Stimulated activated naive CD4-positive, alpha-beta T cell treated with Interleukin-2 at 50 U/mL for 16 hours (primary cell): ENCODE measurements at places on chromosomes 1 and 21.
A peak's percentile ranks its signal among the peaks of the same experiment; 100 is the strongest.

DNA sequence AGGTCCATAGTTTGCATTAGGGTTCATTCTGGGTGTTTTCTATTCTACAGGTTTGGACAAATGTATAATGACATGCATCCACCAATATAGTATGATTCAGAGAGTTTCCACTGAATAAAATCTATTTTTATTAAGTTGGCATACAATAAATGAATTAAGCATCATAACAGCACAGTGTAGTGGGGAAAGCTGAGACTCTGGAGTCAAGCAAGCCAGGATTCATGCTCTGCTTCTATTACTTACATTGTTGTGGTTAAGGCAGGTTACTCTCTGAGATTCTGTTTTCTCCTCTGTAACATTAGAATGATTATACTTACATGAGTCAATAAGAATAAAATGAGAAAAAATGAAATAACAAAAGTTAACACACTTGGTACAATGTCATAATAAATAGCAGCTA lies 131.3 kb downstream of the SLC30A10 start:
- no peak for DNase-seq

DNA sequence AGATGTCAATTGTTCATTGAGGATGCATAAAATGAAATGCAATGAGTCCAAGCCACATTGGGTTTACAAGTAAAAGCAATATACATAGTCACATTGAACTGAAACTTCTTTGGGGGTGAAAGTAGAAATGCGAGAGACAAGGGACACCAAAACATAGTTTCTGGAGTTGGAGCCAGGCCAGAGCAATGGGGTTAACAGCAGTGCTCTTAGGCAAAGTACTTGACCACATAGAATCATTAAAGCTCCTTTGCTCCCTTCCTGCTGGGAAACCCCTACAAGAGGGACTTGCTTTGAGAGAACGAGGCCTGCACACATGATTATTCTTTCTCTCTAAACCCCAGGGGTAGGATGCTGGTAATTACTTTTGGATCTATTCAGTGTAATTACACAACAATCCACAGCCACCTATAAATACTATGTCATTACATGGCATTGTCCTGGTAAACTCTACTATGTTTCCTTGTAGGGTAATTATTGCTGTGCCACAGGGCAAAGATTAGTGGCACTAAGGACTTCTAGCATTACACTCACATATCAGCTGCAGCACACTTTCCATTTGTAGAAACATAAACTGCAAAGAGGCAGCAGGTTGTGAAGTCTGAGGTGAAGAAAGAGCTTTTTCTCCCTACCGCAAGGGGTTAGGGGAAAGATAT lies 421.6 kb upstream of the PBX1 start:
- DNase-seq = no peak

DNA sequence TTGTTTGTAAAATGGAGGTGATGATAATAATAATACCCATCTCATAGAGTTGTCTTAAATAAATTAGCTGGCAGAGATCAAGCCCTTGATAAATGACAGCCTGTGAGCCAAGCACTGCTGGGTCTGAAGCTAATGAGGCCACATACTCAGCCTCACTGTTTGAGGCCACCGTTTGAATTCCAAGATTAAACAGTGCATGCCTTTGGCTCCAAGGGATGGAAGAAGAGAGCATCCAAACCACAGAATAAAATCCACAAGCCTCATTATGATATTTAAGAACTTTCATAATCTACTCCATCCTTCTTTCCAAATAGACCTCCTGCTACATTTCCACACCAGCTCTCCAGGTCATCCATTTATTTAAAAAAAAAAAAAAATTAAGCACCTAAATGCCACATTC lies 29.0 kb downstream of the TGFBR3 start:
- no peak for DNase-seq

DNA sequence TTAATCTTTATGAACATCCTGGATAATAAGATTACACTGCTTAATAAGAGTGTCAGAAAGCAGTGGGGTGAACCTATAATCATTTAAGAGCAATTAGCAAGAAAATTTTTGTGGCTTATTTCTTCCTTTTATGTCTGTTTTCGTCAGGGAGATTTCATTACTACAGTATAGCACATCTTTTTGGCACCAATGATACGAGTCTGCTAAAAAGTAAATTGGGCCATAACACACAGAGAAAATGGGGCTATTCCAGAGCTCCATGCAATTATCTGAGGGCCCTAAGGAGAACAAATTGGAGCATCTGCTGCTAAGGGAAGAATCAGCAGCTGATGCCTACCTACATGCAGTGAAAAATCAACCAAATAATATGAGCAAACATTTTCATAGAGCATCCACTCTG lies 330.3 kb upstream of the NCAM2 start:
- DNase-seq = no peak

- no peak for DNase-seq
Measured at GRCh38 chr1:2483026-2483425, 6.9 kb downstream of the PLCH2 start.

GRCh38 chr1:222062640-222063039 lies 320.8 kb upstream of the DUSP10 start:
- no peak for DNase-seq

GRCh38 chr1:70627910-70628309 lies 216.8 kb downstream of the CTH start:
- DNase-seq = no peak

DNA sequence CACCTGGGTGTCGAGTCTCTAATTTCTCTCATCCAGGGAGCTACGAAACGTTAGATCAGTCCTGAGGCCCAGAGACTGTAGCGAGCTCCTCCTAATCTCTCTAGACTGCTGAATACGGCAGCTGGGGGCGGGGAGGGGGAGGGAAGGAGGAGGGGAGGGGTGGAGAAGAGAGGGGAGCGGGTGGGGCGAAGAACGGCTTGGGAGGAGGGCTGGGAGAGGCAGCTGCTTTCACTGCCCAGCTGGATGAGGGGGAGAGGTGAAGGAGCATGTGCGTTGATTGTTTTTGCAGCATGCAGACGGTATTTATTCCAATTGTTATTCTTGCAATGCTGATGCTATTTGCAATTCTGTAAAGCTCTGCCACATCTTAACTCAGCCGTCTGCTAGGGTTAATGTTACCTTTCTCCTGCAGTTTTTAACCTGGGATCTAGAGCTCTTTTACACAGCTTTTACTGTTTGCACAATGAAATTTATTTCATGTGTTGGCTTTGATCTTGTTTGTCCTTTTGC lies 790 bp downstream of the DNAJC6 start:
- no peak for DNase-seq

DNA sequence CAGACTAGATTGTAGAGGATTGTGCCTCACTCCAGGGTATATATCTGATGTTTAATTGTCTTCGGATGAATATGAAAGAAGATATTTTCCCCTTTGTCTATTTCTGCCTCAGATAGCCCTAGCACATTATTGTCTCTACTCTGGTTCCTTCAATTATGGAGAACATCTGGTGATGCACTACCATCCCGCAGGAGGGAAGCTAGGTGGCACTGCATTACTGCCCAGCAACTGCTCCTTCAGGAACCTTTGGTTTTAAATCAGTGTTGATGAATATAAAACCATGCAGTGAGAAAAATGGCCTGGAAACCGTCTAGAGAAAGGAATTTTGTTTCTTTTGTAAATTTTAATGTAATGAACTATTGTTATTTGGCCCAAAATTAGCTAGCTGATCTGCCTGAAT lies 68.5 kb downstream of the GPR88 start:
- DNase-seq = no peak

DNA sequence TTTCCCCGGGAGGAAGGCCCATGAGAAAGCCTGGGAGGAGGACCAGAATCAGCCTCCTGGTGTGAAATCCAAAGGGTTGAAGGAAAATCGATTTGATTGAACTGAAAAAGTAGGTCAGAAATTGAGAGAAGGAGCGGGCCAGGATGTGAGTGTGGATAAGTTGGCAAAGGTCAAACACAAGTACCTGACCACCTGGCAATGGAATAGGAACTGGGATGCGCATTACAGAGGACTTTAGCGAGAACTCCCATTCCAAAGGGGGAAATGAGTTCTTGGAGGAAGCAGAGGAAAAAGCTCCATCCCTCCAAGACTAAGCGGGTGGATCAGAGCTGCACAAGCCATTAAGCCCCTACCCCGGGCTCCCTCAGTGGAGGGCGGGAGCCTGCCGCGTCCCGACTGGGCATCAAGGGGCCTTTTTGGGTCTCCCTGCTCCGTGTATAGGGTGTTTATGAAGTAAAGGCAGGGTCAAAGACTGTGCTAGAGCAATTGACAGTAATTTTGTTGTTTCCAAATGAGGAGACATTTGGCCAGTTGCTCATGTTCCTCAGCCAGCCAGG lies 56.4 kb downstream of the TGFB2 start:
- DNase-seq = no peak

DNA sequence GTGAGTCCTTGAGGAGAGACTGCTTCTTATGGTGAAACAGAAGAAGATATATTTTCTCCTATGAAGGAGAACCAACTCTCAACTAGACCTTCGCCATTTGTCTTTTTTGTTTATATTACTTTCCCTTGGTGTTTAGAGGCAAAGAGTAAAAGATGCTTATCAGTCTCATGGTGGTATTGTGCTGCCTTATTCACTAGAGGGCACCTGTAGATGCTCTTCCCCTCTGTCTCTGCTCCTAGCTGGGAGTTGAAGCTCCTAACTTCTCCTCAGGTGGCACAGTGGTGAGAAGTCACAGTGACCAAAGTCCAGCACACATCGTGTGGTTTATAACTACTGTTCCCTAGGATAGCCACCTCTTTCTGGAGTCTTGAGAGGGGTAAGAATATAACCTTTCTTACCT lies 1359.6 kb downstream of the PLA2G4A start:
- DNase-seq = no peak

DNA sequence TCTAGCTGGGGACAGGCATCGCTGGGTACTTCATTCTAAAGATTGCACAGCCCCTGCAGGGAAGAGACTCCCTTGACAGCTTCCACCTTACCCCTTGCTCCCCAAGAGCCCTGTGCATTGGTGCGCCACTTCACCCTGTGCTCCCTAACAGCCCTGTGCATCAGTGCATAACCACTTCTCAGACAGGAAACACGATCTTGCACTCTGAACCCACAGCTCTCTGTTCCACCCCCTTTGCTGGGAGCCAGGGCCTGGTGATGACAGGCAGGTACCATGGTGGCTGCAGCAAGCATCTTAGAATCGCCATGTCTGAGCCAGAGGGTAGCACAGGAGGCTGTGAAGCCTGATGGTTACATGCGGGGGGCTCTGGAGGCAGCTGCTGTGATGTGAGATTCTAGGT lies 5.0 kb downstream of the ALPL start:
- DNase-seq = no peak

- DNase-seq = peak; percentile 63
Measured at GRCh38 chr1:44652445-44653106, 21.7 kb downstream of the TMEM53 start.

- DNase-seq = no peak
Measured at GRCh38 chr21:46099476-46099875, 1.6 kb downstream of the COL6A2 start.

- DNase-seq = no peak
Measured at GRCh38 chr1:89552471-89553081, 27.9 kb downstream of the LRRC8B start.

GRCh38 chr1:54287801-54288211 lies 87.8 kb downstream of the MRPL37 start:
- DNase-seq = no peak

DNA sequence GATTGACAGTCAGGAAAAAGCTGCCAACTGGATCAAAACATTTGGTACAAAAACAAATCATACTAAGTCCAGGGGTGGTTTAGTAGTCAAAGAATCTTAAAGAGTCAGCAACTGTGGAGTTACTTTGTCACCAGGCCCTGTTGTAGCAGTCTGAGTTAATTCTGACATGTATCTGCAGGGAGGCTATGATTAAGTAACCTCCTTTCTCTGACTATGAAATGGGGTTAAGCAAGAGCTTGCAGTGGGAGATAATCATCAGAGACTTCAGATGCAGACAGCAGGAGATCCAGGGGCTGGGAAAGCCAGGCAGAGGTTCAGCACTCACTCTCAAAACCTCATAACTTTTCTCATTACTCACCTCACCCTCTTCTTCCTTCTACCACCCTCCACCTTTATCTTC lies 99.2 kb upstream of the BTG3 start:
- no peak for DNase-seq

GRCh38 chr1:214557952-214558735 lies 6.7 kb upstream of the PTPN14 start:
- no peak for DNase-seq

DNA sequence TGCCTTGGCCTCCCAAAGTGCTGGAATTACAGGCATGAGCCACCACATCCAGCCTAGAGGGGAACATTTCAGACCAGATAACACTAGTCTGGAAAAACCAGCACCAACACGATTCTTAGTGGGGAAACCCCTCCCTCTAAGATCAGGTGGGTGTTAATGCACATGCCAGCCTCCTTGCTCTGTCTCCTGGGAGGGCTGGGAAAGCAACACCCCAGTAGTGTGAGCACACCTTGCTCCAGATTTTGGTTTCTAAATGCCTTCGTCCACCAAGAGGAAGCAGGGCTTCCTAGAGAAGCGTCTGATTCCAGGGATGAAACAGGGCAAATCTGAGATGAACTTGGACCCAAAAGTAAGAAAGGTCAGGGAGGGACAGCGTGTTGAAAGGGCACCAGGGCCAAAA lies 2.2 kb upstream of the KRTAP10-4 start:
- no peak for DNase-seq

GRCh38 chr1:69196071-69196470 lies 371.7 kb upstream of the LRRC7 start:
- DNase-seq = no peak

GRCh38 chr1:45116340-45116739 lies 90.1 kb downstream of the ZSWIM5 start:
- no peak for DNase-seq

GRCh38 chr1:4105300-4105880 lies 205.3 kb upstream of the C1orf174 start:
- no peak for DNase-seq

DNA sequence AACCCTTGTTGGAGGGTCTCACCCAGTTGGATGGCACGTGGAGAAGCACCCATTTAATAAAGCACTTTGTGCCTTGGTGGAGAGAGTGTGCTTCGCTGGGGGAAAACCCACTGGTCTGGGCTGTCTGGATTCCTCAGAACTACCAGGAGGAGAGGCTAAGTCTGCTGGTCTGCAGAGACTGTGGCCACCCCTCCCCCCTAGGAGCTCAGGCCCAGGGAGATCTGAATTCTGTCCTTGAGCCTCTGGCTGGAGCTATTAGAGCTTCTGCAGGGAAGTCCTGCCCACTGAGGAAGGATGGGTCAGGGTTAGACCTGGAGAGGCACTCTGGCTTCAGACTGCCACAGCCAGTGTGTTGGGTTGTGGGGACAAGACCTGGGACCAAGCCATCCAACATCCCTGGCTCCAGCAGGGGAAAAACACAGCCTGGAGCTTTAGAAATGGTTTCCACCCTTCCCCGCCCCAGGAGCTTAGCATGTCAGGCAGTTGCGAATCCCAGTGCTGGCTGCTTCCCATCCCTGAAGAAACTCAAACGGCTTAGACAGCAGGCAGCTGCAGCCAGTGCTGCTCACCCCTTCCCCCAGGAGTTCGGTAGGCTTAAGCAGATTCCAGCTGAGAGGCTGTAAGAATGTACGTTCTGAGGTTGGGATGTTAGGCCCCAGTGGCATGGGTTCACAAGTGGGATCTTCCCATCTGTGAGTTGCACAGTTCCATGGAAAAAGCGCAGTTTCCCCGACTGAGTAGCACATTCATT lies 288.3 kb downstream of the TGFB2 start:
- no peak for DNase-seq

- DNase-seq = no peak
Measured at GRCh38 chr1:204370176-204370575, 10.4 kb upstream of the PLEKHA6 start.
